ENCODE measurements at places on chromosomes 3 and 15.

DNA sequence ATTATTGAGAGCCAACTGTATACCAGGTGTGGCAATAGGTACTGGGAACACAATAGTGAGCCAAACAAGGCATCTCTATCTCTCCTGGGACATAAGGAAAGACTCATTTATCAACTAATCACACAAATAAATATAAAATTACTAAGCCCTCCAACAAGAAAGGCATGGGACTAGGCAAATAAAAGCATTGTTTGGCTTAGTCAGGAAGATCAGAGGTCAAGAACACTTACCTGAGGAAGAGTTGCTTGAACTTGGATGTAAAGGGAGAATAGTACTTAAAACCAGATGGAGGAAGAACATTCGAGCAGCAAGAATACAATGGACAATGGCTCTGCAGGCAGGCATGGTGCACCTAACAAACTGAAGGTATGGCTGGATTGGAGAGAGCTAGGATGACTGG is 300.7 kb downstream of the WDR72 start:
- no peak for DNase-seq

GRCh38 chr15:49977306-49977705 is 141.7 kb downstream of the ATP8B4 start:
- DNase-seq, result no peak

DNA sequence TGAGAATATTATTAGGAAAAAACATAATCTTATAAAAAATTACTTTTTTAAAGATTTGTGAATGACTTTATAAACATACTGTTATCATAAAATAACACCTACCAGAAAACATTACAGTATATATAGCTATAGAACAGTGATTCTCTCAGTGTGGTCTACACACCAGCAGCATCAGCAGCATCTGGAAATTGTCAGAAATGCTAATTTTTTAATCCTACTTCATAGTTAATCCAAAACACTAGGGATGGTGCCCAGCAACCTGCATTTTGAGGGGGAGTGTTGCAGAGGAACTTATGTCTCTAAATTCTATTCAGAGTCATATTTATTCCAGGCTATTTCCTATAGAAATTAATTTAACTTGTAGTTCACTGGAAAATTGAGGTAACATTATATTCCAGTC is 1107.8 kb downstream of the IGSF11 start:
- DNase-seq, result no peak

GRCh38 chr3:184524981-184525336 is 36.6 kb upstream of the EPHB3 start:
- DNase-seq, result peak; percentile 44

GRCh38 chr15:82263350-82263749 is 732 bp downstream of the SAXO2 start:
- DNase-seq, result no peak

- DNase-seq, result no peak
Observed at GRCh38 chr3:19711160-19711782, 222.7 kb downstream of the EFHB start.

DNA sequence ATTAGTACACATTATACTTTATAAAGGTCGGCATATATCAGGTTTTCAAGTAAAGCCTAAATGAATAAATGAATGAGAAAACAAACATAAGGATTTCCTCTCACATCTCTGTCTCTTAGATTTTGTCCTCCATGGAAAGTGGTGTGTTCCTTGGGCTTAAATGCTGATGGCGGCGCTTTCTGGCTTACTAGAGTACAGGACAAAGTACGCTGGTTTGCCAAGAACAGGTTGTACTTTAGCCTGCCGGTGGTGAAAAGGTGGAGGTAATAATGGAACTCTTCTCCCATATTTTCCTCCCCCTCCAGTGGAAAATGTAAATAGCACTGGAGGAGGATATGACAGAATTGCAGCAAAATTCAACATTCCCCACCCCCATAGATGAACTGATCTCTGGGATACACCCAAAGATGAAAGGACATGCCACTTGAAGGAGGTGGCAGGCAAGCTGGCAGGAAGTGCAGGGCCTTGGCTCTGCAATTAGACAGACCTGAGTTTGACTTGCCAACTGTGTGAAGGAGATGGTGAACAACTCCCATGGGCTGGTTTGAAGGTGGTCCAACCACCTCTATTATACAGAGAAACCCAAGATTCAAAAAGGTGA is 29.3 kb downstream of the CEP152 start:
- DNase-seq, result no peak

- no peak for DNase-seq
Observed at GRCh38 chr3:123163141-123163540, 38.6 kb upstream of the SEC22A start.

DNA sequence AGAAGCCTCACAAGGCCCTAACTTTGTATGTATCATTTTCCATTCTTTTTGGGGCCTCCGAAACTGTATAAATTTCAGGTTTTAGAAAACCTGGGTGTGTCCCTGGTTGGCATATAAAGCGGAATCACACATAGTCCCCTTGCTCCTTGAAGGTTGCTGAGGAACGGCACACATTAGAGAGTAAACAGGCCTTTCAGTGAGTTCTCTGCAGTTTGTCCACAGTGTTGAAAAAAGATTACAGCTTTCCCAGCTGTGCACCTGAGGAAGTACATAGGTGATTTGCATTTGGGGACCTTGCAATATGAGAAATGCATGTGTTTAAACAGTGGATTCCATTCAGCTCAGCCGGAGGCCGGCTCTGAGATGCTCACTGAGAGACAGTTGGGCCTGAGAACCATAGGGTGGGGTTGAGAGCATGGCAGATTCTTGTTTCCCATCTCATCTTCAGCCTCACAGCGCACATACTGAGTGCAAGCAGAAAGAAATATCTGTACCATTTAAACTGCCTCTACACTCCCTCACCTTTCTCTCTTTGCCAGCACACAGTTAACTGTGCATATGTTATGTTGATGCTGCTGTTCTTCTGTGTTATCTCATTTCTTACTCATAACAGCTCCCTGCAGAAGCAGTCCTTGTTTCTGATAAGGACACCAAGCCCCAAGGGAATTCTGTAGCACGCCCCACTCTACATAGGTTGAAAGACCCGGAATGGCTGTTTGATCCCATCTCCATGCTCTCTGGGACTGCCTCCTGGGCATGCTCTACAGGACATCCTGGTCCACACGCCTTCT is 60.4 kb downstream of the BOC start:
- DNase-seq, result no peak

DNA sequence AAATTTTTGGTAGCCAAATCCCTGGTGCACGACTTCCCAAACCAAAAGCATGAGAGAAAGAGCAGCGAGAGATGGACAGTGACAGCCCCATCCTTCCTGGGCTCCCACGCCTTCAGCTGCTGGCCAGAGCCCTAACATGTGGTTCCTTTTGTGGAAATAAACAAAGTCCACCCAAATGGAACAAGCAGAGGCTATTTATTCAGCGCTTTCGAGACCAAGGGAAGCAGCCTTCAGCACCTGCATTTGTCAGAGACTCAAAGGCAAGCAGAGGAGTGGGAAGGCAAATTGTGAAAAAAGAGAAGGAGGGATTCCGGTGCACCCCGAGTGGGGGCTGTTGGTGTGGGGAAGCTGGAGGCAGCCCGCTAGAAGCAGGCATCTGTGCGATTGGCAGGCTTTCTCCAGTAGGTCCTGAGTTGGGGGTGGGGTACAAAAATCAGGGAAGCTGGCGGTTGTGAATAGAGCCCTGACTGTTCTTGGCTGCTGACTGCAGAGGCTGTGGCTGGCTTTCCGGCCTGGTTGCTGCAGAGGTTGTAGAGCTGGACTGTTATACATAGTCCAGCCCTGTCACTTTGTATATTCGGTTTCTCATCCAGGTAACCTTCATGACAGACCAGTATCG is 427.2 kb downstream of the OCA2 start:
- DNase-seq, result no peak

- DNase-seq, result no peak
Observed at GRCh38 chr3:106811376-106811775, 565.9 kb upstream of the CCDC54 start.

DNA sequence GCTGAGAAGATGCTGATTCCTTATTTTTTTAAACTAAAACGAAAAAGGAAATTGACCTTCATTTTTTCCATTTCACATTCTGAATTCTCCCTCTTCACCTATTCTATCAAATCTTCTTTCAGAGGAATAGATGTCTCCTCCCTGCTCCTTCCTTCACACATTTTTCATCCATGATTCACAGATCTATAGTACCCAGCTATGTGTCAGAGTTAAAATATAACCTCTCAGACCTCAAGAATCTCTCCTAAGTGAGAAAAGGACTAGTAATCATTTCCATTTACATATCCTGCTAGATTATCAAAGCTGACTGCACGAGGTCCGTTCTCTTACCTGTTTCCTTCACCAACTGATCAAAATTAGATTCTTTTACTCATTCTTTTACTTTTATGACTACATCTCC is 1297.6 kb upstream of the ALCAM start:
- DNase-seq, result no peak

DNA sequence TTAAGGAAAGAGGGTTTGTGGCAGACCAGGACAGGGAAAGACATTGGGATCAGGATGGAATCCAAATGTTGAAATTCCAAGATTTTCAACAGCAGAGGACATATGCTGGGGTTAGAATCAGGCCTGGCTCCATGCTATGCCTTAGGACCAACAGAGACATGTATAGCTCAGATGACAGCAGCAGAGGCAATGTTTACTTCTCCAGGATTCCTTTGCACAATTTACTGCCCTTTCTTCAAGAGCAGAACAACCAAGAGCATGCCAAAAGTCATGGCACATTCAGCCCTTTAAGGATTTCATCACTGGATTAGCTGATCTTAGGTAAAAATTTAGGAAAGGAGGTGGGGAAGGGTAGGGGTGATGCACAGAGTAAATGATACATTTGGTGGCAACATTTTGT is 69.6 kb upstream of the GSK3B start:
- no peak for DNase-seq

DNA sequence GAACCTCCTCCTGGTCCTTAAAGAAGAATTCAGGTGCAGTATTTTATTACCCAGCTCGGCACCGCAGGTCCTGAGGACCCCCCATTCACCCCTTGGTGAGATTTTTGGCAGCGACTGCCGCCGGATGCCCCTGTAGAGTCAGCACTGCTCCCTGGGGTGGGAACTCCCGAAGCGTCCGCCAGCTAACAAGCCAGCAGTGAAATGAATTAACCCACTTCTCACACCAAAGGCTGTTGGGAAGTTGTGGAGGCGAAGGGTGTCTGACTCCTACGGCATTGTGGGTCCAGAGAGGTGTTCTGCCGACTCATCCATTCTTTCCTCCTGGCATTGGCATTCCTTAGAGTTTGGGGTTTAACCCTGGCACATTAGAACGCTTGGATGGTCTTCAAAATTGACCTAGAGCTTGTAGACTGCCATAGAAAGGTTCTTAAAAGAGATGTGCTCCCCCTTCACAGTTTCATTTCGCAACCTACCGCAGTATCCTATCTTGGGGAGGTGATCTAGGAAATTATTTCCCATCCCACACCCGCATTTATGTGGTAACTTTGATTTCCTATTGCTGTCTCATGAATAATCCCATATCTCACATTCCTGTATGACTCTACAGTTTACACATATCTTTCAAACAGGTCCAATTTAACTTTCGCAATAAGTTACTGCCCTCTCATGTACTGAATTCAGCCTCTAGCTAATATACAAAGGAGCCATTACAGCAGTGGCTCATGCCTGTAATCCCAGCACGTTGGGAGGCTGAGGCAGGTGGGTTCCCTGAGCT is 879 bp upstream of the EIF5A2 start:
- no peak for DNase-seq
